ENCODE measurements at places on chromosomes 4 and X. TPM values are rescaled to one million over a fixed set of nuclear protein-coding genes. Genes with fewer than 3 reads are reported as not detected.

STK32B gene
- total RNA-seq, result 1.6 TPM

MAGIX gene
- 5.0 TPM for total RNA-seq

CTAG2 gene
- not detected for total RNA-seq

TCEAL2 gene
- 3.9 TPM for total RNA-seq

CFAP47 gene
- total RNA-seq, result 1.8 TPM

CXCL5 gene
- 31.9 TPM for total RNA-seq

PPP4R3C gene
- not detected for total RNA-seq

TMEM187 gene
- 7.4 TPM for total RNA-seq

IDUA gene
- 13.1 TPM for total RNA-seq

ATP1B4 gene
- total RNA-seq, result not detected

TMEM31 gene
- not detected for total RNA-seq

GLRA2 gene
- total RNA-seq, result 0.08 TPM

SLC4A4 gene
- 14.2 TPM for total RNA-seq

DUSP9 gene
- total RNA-seq, result 87.3 TPM

DNA sequence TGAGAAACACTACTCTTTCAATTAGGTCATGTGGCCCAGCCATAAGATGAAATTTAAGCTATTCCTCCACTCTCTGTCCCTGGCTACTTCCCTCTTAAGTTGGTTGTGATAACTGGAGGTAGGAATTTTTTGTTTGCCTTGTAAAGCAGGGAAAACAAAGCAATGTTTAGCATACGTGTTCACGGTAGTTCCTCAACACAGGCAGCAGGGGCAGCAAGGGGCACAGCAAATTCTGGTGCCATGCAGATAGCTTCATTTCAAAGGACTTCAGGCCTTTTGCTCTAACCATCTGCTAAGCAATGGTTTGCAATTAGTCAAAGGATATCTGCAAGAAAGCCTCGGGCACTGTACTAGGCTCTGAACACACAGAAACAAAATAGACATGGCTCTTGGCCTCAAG, 330.2 kb downstream of the ZIC3 start:
- H3K4me1 ChIP-seq, result no peaks in the 10 kb centered on the region
- no peaks in the 10 kb centered on the region for H3K36me3 ChIP-seq
- no peaks in the 10 kb centered on the region for H3K27me3 ChIP-seq
- no peak for DNase-seq

DNA sequence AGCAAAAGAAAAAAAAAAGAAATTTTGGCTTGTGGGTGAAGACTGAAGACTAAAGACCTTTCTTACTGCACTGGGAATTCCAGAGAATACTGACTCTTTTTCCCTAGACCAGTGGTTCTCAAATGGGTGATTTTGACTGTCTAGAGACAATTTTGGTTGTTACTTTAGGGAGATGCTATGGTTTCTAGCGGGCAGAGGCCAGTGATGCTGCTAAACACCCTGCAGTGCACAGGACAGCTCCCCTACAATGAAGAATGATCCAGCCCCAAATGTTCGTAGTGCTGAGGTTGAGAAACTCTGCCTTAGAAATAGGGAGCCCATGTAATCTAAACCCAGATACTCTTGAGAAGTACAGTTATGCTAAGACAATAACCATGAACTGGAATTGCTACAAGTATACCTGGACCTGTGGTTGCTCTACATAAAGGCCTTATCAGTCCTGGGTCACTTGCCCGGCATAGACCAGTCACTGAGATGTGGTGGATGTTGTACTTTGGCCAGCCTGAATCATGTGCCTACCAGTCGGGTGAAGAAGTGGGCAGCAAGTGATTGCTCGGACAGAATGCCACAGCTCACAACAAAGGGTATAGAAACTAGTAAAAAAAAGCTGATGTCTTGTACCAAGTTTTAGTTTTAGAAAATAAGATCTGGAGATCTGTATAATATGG, 16.0 kb downstream of the ARHGAP10 start:
- H3K36me3 ChIP-seq, result no peaks in the 10 kb centered on the region
- H3K27ac ChIP-seq, result peak overlapping the region; percentile 20
- H3K4me1 ChIP-seq, result peaks cover 7% of the 10 kb centered on the region
- no peak overlapping the region for H3K4me3 ChIP-seq

GRCh38 chr4:33959519-33959918, 2284.8 kb downstream of the ARAP2 start:
- no peaks in the 10 kb centered on the region for H3K27me3 ChIP-seq
- H3K4me3 ChIP-seq, result no peak overlapping the region
- no peaks in the 10 kb centered on the region for H3K4me1 ChIP-seq

- peak overlapping the region; percentile 37 for H3K27ac ChIP-seq
- peak; percentile 18 for DNase-seq
- H3K36me3 ChIP-seq, result no peaks in the 10 kb centered on the region
- H3K27me3 ChIP-seq, result no peaks in the 10 kb centered on the region
- H3K4me3 ChIP-seq, result no peak overlapping the region
These were observed 726.5 kb downstream of the FAM133A start for GRCh38 chrX:94400488-94400887.

GRCh38 chrX:12080265-12080664, 58.0 kb upstream of the FRMPD4 start:
- H3K4me1 ChIP-seq, result no peaks in the 10 kb centered on the region
- H3K27ac ChIP-seq, result no peak overlapping the region
- H3K36me3 ChIP-seq, result no peaks in the 10 kb centered on the region
- peak; percentile 40 for DNase-seq
- no peak overlapping the region for H3K4me3 ChIP-seq
- H3K27me3 ChIP-seq, result no peaks in the 10 kb centered on the region

DNA sequence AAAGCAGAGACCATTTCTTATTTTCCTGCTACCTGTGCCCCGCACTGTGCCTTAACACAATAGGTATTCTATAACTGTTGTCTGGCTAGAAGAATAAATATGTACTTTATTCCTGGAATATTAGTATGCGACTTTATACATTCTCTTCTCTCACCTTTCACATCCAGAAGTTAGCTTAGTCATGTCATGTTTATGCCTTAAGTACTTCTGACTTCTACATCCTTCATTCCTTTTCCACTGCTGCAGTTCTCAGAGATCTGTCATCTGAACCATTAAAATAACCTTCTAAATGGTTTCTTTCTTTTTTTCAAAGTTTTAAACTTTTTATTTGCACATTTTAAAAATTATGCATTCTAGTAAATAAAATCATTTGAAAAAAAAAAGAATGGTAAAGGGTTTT, 34.4 kb downstream of the KIF4A start:
- H3K4me3 ChIP-seq, result no peak overlapping the region
- H3K4me1 ChIP-seq, result no peaks in the 10 kb centered on the region
- no peaks in the 10 kb centered on the region for H3K27me3 ChIP-seq
- DNase-seq, result no peak

GRCh38 chrX:31420302-31420701, 348.5 kb upstream of the FTHL17 start:
- H3K4me1 ChIP-seq, result no peaks in the 10 kb centered on the region
- DNase-seq, result no peak

DNA sequence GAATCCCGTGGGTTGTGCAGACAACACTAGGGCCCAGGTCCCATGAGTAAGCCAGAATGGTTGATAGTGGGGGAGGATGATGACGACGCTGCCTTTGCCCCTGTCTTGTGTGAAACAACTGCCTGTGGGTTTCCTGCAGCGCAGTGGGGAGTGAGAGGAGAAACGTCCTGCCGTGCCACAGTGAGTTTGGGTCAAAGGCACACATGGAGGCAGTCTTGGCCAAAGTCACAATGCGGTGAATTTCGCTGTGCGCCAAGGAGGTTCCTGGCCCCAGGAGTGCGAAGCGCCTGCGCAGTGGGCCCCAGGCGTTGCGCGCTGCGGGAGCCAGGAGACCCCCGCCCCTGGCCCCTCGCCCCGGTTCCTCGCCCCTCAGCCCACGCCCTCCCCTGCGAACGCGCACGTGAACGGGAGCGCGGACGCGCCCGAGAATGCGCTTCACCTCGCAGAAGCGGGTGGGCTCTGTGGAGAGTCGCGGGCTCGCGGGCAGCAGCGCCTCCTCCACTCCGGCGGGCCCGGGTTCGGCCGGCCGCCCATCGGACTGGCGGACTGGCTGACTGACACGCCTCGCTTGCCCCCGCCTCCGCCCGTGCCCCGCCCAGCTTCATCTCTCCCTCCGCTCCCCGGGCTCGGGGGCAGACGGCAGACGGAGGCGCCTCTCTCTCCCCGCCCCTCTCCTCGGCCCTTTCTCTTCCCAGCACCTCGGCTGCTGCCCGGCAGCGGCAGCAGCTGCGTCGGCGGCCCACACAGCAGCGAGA, at the start of gene NUDT10:
Gene NUDT10 (plus strand): TSS at position 635 of the 755 bp plus-strand sequence. CDS start 144 bp downstream, outside the sequence.
- H3K36me3 ChIP-seq, result no peaks in the 10 kb centered on the region
- H3K27ac ChIP-seq, result no peak within 1 kb of the TSS
- peak; percentile 72 for DNase-seq
- peak within 1 kb of the TSS; percentile 36 for H3K4me3 ChIP-seq

- H3K4me1 ChIP-seq, result peaks cover 25% of the 10 kb centered on the region
- H3K27ac ChIP-seq, result peak overlapping the region; percentile 54
These were observed 26.4 kb downstream of the NOP14 start for GRCh38 chr4:2936773-2937145.

GRCh38 chr4:69617083-69617694, 22.3 kb downstream of the UGT2A2 start:
- DNase-seq, result peak; percentile 69
- H3K4me3 ChIP-seq, result no peak overlapping the region
- no peaks in the 10 kb centered on the region for H3K27me3 ChIP-seq

DNA sequence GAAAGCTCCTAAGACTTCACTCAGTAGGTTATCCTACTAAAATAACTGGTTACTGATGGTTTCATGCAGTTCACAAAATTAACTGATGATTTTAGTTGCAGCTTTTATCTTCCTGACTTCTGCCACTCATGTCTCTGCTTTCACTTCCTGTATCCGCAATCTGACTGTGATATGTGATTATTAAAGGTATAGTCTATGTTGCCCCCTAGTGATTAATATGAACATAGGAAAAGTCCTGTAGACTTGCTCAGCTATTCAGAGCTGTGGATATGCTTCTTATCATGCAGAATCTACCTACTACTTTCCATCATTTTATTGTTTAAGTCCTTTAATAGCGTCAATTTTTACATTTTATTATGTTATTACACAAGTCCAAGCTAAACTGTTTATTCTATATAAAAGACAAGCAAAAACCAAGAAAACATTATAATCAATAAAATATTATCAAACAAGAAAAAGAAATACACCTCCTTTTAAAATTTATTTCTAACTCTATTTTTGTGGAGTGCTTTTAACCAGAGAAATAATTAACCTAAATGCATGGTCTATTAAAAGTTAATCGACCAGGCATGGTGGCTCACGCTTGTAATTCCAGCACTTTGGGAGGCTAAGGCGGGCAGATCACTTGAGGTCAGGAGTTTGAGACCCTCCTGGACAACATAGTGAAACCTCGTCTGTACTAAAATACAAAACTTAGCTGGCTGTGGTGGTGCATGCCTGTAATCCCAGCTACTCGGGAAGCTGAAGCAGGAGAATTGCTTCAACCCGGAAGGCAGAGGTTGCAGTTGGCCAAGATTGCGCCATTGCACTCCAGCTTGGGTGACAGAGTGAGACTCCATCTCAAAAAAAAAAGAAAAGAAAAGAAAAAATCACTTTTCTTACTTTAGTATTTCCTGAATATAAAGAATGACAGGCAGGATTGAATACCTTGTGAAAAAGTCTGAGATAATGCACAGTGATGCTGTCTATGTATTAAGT, 40.4 kb upstream of the TLR2 start:
- no peaks in the 10 kb centered on the region for H3K27me3 ChIP-seq
- H3K4me3 ChIP-seq, result no peak overlapping the region

DNA sequence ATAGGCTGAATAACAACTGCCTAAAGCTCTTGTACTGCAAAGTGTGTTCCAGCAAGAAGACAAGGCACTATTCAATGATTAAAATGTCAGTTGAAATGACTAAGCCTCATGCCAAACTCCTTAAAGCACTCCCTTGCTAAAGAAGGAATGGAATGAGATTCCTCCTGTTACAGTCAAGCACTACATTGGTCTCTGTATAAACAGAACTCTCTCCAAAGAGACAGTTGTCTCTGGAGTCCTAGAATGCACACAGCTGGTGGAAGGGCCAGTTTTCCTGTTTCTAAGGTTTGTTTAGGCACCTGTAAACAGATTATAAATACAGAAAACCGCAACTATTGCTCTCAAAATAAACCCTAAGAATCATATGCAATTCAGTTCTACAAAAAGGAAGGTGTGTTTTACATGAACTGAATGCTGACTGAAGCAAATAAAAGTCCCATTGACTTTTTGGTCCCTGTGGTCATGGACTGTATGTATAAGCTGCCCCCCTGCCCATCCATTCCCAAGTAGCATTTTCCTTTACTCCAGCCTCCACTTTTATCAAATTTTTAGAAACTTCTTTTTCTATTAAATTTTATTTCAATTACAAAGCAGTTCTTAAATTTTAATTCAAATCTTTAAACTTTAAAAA, 47.0 kb downstream of the FAT1 start:
- H3K27ac ChIP-seq, result peak overlapping the region; percentile 14
- H3K4me1 ChIP-seq, result peaks cover 4% of the 10 kb centered on the region
- H3K36me3 ChIP-seq, result no peaks in the 10 kb centered on the region
- H3K4me3 ChIP-seq, result no peak overlapping the region

DNA sequence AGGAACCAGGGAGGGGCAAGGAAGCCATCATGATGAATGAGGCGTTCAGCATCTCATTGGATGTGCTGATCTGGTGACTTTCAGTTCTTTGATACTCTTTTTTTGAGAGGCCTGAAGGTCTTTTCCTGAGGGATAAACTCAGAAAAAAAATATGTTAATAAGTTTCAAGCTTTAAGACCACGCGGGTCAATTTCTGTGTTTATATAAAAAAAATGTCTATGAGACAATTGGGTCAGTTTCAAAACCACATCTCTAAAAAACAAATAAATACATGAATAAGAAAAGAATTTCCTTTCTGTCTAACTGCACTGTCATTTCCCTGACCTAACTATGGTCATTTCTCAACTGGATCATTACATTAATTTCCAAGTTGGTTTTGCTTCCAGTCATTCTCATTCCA, 62.6 kb downstream of the TRIML1 start:
- H3K4me1 ChIP-seq, result no peaks in the 10 kb centered on the region
- DNase-seq, result no peak
- H3K36me3 ChIP-seq, result no peaks in the 10 kb centered on the region
- no peak overlapping the region for H3K27ac ChIP-seq
- no peaks in the 10 kb centered on the region for H3K27me3 ChIP-seq

- H3K27ac ChIP-seq, result no peak overlapping the region
- no peaks in the 10 kb centered on the region for H3K36me3 ChIP-seq
- H3K4me3 ChIP-seq, result no peak overlapping the region
- no peaks in the 10 kb centered on the region for H3K4me1 ChIP-seq
These were observed 340.9 kb downstream of the CHIC1 start for GRCh38 chrX:73903941-73904340.

DNA sequence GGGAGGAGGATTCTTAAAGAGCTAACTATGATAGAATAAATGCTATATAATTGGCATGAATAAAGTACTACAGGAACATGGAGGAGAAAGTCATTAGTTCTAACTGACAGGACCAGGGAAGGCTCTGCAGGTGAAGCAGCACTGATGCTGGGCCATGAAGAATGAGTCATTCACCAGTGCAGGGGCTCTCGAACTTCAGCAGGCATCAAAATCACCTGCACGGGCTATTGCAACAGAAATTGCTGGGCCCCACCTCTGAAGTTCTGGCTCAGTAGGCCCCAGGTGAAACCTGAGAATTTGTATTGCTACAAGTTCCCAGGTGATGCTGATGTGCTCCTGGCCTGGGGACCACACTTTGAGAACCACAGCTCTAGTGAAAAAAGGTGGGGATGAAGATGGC, 33.7 kb downstream of the TMEM150C start:
- H3K27me3 ChIP-seq, result no peaks in the 10 kb centered on the region
- H3K4me3 ChIP-seq, result no peak overlapping the region
- no peak overlapping the region for H3K27ac ChIP-seq
- H3K4me1 ChIP-seq, result no peaks in the 10 kb centered on the region
- no peaks in the 10 kb centered on the region for H3K36me3 ChIP-seq

Measured in hepatocyte (in vitro differentiated cells).